ENCODE measurements at places on chromosomes 13 and 19.
A peak's percentile ranks its signal among the peaks of the same experiment; 100 is the strongest.

GRCh38 chr19:50932690-50933083 lies 20.2 kb downstream of the KLK5 start:
- no peak for DNase-seq

DNA sequence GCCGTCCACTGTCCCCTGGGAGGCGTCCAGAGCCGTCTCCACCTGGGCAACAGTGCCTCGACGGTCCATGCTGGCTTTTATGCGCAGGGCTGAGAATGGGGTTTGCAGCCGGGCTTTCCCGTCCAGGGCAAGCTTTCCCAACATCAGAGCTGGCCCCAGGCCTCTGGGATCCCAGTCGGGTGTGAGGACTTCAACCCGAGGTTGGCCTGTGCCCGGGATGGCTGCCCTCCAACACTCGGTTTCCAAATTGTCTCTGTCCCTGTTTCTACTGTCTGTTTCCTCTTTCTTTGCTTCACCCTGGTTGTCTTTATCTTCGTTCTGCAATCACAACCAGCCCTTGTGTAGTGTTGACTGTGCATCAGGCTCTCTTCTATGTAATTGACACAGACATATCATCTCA lies at the start of gene IFNL4:
IFNL4 (minus strand) TSS at position 51 of the 400 bp plus-strand sequence.
- no peak for DNase-seq

DNA sequence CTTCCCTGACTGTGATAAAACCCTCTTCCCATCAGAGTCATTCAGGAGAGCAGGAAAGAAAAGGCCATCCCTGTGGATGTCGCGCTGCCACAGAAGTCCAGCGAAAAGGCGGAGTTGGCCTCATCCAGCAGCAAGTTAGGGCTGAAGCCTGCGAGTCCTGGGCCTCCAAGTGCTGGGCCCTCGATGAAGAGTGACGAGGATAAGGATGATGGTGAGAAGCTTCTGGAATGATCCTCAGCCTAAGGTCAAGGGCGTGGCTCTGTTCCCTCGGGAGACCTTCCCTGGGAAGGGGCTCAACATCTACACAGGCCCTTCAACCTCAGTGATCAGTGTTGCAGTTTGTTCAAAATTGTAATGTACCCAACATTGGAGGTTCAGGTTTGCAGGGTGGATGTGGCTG lies 22.3 kb downstream of the TEX29 start:
- DNase-seq: no peak

DNA sequence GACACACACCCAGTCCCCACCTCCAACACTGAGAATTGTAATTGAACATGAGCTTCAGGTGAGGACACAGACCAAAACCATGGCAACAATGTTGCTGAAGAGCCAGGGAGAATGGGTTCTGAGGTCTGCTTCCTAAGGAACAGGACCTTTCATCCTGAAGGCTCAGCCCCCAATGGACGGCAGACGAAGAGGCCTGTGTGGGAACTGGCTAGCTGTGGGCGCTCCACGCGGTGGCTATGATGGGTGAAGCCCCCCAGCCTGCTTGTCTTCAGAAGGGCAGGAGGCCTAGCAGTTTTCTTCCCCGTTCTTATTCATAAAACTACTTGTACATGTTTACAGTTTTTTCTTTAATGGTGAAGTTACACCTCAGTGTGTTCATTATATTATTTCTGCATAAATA lies 136.1 kb upstream of the SPACA7 start:
- no peak for DNase-seq

GRCh38 chr19:39145180-39145953 lies 19.8 kb downstream of the PAK4 start:
- DNase-seq: no peak

DNA sequence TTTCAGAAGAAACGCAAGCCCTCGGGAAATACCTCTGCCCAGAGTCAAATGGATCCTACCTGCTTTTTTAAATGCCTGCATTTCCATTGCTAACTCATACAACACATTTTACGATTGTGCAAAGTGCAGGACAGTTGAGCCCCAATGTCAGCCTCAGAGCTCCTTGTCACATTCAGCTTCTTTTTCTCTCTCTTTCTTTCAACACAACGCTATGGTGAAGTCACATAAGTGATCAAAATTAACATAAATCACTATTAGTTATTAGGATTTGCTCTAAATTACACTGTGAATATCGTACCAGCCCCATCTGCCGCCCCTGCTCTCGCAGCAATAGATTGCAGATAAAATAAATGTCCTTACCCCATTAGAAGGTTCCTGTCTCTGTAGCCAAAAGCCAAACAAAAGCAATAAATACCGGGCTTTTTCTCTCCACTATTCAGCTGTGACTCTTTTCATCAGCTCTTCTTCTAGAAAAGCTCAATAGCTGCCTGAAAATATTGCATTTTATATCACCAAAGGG lies 8.8 kb downstream of the POU4F1 start:
- no peak for DNase-seq

DNA sequence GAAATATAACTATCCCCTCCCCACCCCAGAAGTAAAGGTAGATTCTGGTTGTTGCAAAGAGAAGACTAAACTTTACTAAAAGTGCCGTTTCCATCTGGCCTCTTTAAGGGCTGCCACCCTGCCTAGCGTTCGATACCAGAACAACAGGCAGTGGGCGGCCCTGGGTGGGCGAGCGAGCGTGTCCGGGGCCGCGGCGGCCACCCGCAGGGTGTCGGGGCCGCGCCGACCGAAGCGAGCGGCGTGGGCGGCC lies 2.6 kb downstream of the FGF9 start:
- DNase-seq: no peak

GRCh38 chr13:37701972-37702371 lies 103.4 kb upstream of the POSTN start:
- peak; percentile 86 for DNase-seq

GRCh38 chr13:114102131-114102520 lies 30.3 kb downstream of the RASA3 start:
- no peak for DNase-seq

DNA sequence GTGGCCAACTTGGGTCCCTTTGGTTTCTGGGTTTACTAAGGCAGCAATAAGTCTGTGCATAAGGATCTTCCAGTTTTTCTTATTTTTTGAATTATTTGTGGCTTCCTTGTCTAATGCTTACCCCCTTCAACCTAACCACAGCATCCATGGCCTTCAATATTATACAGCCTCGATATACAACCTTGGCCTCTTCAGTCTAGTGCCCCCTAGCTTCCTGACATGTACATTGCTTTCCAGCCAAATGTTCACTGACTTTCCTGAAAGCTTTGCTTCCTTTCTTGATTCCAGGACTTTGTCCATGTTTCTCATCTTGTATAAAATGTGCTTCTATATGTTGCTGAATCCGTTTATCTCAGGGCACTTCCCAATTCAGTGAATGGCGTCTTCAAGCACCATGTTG lies 310.1 kb downstream of the OLFM4 start:
- no peak for DNase-seq

- DNase-seq: no peak
Measured at GRCh38 chr19:1057176-1057855, 9.7 kb upstream of the ARHGAP45 start.
